CD4-positive, CD25-positive, alpha-beta regulatory T cell (primary cell): ENCODE measurements at places on chromosomes 6 and 20.

DNA sequence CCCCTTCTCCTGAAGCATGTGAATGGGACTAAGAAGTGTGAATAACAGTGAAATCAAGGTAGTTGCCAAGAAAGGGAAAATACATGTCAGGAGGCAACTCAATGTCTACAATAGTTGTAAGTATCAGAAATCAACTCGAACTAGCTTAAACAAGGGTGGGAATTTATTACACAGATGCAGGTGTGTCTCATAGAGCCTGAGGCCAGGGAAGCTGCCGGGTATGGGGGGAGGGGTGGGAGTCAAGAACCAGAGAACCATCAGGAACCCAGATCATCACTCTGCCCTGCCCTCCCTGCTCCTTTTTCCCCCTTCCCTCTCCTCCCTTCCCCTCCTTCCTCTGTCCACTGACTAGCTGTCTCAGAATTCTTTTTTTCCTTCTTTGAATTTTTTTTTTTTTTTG is 34.9 kb upstream of the BMP6 start:
- H3K4me1 ChIP-seq = no peaks in the 10 kb centered on the region
- H3K36me3 ChIP-seq = no peaks in the 10 kb centered on the region
- H3K4me3 ChIP-seq = no peak overlapping the region
- no peak overlapping the region for H3K27ac ChIP-seq
- no peak for DNase-seq
- H3K27me3 ChIP-seq = peaks cover 2% of the 10 kb centered on the region

- no peak overlapping the region for H3K4me3 ChIP-seq
- H3K36me3 ChIP-seq = peaks cover 3% of the 10 kb centered on the region
- no peak overlapping the region for H3K27ac ChIP-seq
- no peak for DNase-seq
- H3K4me1 ChIP-seq = no peaks in the 10 kb centered on the region
- no peaks in the 10 kb centered on the region for H3K27me3 ChIP-seq
These were observed 16.7 kb downstream of the CBFA2T2 start for GRCh38 chr20:33506576-33506975.

- peaks cover 5% of the 10 kb centered on the region for H3K4me1 ChIP-seq
- H3K36me3 ChIP-seq = no peaks in the 10 kb centered on the region
- no peak overlapping the region for H3K4me3 ChIP-seq
- H3K27me3 ChIP-seq = peaks cover 15% of the 10 kb centered on the region
- H3K27ac ChIP-seq = no peak overlapping the region
These were observed 50.7 kb upstream of the CD83 start for GRCh38 chr6:14066782-14067406.

DNA sequence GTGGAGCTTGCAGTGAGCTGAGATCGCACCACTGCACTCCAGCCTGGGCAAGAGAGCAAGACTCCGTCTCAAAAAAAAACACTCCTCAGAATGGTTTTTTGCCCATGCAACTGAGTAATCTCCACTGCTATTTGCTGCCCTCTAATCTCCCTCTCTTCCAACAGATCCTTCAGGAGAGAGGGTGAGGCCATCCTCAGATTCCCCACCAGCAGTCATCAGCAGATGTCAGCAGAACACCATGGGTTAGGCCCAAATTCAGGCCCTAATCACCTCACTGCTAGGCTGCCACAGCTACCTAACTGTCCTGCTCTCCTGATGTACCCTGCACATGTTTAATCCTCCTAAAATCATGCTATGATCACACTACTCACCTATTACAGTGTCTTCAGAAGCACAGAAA is 63.2 kb upstream of the BEND6 start:
- H3K36me3 ChIP-seq = no peaks in the 10 kb centered on the region
- no peak overlapping the region for H3K4me3 ChIP-seq
- DNase-seq = no peak

DNA sequence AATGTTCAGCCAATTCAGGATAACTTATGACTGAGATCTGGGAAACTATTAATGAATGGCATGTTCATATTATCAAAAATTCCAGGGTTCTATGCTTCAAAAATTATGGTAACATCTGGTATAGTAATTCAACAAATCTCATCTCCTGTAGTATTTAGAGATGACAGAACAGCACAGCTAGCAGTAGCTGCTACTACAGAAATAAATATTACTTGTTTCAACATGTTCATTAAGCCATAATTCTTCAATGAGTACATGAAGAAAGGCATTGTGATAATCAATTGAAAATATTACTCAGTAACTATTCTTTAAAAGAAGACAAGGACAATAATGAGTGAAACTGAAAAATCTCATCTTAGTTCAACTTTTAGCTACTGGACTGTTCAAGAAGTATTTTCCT is 66.8 kb downstream of the ATG5 start:
- H3K27ac ChIP-seq = no peak overlapping the region
- no peaks in the 10 kb centered on the region for H3K4me1 ChIP-seq
- peaks cover 3% of the 10 kb centered on the region for H3K36me3 ChIP-seq
- no peaks in the 10 kb centered on the region for H3K27me3 ChIP-seq
- DNase-seq = no peak

DNA sequence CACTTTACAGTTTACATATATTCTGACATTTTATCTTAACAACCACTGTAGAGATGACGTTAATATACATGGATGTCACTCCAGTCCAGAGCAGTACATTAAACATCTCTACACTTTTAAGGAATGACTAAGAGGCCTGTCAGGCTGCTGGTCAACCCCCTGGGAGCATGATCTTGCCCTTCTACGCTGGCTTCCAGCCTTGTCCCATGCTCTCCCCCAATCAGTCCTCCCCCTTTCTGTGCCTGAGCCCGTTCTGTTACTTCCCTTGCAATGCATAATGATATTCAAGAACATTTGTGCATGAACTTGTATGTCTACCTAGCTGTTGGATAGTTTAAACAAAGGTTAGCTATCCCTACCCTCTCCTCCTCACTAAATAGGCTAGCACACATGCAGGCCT is 40.5 kb upstream of the PLCB4 start:
- no peaks in the 10 kb centered on the region for H3K36me3 ChIP-seq
- no peak overlapping the region for H3K4me3 ChIP-seq
- no peaks in the 10 kb centered on the region for H3K27me3 ChIP-seq
- no peak for DNase-seq
- H3K4me1 ChIP-seq = no peaks in the 10 kb centered on the region

DNA sequence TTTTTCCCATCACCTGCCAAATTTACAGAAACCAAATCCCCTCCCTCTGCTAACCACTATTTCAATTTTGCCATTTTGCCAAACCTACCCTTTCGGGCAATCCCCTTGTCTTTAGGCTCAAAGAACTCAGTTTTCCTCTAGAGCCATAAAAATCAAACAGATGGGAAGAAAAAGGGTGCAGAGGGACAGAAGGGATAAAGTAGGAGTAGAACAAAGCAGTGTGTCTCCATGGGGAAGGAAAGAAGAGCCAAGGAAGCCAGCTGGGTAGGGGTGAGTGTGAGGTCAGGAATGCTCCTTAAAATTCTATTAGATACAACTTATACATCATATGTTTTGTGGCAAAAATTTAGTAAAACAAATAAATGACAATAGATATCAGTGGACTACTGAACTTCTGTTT is 316.5 kb downstream of the BTBD9 start:
- H3K4me3 ChIP-seq = no peak overlapping the region
- peaks cover 2% of the 10 kb centered on the region for H3K36me3 ChIP-seq
- no peak overlapping the region for H3K27ac ChIP-seq
- no peak for DNase-seq

GRCh38 chr6:90088009-90088408 is 193.7 kb downstream of the GJA10 start:
- H3K27ac ChIP-seq = no peak overlapping the region
- peaks cover 24% of the 10 kb centered on the region for H3K4me1 ChIP-seq
- H3K4me3 ChIP-seq = no peak overlapping the region
- peaks cover 11% of the 10 kb centered on the region for H3K27me3 ChIP-seq
- peaks cover 4% of the 10 kb centered on the region for H3K36me3 ChIP-seq
- no peak for DNase-seq
